Memory B cell (primary cell): ENCODE measurements at places on chromosomes 5 and 9.

GRCh38 chr9:35820076-35820475 lies 5.2 kb upstream of the HINT2 start:
- DNase-seq: no peak

GRCh38 chr9:75930730-75931321 lies 40.4 kb downstream of the PCSK5 start:
- DNase-seq: no peak

GRCh38 chr9:25472681-25473080 lies 205.6 kb downstream of the TUSC1 start:
- no peak for DNase-seq

GRCh38 chr5:125725691-125726090 lies 697.5 kb upstream of the GRAMD2B start:
- DNase-seq: no peak

GRCh38 chr9:36902861-36903524 lies 131.1 kb downstream of the PAX5 start:
- DNase-seq: no peak

GRCh38 chr5:86030753-86031152 lies 587.0 kb upstream of the COX7C start:
- DNase-seq: no peak

DNA sequence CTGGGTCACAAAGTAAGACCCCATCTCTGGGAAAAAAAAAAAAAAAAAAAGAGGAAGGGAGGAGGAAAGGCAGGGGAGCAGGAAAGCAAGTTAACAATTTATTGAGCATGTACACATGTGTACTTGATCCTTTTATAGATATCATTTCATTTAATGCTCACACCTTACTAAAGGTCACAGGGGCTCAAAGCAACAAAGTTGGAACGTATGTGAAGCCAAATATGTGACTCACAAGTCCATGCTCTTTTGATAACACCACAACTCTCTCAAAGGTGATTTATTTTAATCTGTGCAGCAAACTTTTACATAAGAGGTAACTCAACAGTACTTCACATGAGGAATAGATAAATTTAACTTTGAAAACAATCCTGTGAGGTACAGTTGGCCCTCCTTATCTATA lies 34.4 kb upstream of the DTWD2 start:
- no peak for DNase-seq

DNA sequence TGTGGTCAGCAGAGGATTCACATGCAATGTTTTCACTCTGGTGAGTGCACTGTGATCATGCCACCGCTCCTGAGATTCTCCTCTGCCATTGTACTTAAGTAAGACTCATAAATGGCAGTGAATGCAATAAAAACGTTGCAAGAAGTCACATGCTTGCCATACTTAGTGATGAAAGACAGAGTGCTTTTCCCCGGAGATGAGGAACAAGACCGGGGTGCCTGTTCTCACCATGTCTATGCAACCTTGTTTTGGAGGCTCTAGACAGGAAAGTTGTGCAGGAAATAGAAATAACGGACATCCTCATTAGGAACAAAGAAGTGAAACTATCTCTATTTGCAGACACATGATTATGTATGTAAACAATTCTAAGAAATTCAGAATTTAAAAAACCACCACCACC lies 84.7 kb upstream of the IRX2 start:
- no peak for DNase-seq

DNA sequence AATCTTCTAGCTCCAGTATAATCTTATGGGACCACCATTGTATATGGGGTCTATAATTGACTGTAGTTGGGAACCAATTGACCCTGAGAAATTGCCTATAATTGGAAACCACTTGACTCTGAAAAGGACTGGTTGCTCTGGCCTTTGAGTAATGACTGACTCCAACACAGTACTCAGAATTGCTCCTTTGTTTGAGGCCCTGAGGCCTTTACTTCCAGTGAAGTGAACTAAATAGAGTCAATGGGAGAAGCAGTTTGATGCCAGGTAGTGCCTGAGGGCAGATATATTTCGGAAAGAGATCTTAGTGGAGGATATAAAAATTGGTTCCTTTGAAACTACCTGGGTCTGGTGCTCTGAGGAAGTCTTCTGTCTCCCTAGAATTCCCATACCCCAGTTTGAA lies 16.0 kb upstream of the TMEM171 start:
- DNase-seq: no peak

DNA sequence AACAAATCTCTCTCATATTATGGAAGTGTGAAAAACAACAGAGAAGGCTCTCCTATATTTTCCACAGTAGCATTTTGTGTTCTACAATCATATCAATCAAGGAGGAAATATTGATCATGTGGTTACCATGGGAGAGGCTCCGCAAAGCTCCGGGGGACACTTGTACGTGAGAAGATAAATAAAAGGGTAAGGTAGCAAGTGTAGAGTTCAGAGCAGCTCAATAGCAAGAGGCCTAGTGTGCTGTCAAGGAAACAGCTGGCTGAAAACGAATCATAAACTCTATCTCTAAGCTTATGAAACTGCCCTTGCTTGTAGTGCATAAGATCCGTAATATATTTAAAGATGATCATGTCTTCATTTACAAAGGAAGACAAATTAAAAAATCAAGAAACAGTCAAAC lies 57.5 kb downstream of the CDH18 start:
- no peak for DNase-seq

DNA sequence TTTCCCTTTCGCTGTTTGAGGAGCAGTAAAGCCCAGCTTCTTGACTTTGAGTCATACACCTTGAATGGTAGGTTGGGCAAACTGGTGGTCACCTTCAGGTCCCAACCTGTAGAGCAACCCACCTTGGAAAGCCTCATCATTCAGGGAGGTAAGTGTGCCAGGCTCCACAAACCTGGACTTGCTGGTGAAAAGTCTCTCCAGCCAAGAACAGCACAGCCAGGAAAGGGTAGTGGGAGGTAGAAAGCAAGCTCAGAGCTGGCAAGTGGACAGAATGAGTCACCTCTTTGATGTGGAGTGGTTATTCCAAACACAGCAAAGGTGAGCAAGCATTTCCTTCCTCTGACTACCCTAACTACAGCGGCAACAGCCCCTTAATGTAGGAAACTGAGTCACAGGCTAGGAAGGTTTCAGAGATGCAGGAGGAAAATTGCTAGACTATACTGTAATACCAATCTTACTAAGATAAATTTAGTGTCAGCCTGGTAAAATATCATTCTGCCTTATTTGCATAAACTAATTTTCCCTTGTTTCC lies 117.5 kb upstream of the MTAP start:
- DNase-seq: no peak

GRCh38 chr5:130939059-130939458 lies 226.0 kb downstream of the HINT1 start:
- DNase-seq: no peak

GRCh38 chr9:801399-802071 lies 40.0 kb upstream of the DMRT1 start:
- no peak for DNase-seq

DNA sequence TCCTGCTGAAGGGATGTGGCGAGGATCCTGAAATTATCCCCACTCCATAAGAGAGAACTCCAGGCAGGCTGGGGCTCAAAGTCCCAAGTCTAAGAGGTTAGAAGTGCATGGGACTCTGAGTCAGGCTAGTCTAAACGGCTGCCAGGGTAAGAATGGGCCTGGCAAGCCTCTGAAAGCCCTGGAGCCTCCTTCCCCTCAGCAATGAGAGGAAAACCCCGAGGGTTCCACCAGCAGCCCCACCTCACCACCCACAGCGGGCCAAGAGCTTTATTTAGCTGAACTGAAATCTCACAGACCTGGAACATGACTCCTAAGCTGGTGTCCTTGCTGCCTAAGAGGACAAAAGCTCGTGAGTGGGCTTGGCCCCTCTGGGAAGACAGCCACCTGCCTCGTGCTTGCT lies 135.5 kb downstream of the SEC61B start:
- DNase-seq: no peak
